ENCODE measurements at places on chromosomes 3 and 15.

GRCh38 chr3:41369838-41370237, 170.5 kb downstream of the CTNNB1 start:
- no peak for DNase-seq

- no peak for DNase-seq
Measured at GRCh38 chr3:8385848-8386620, 115.6 kb upstream of the LMCD1 start.

GRCh38 chr15:45234562-45235235, 17.3 kb upstream of the SLC28A2 start:
- no peak for DNase-seq

GRCh38 chr3:20125897-20126296, 60.1 kb downstream of the SGO1 start:
- peak; percentile 7 for DNase-seq

- DNase-seq: no peak
Measured at GRCh38 chr3:169337500-169338078, 325.9 kb downstream of the MECOM start.

DNA sequence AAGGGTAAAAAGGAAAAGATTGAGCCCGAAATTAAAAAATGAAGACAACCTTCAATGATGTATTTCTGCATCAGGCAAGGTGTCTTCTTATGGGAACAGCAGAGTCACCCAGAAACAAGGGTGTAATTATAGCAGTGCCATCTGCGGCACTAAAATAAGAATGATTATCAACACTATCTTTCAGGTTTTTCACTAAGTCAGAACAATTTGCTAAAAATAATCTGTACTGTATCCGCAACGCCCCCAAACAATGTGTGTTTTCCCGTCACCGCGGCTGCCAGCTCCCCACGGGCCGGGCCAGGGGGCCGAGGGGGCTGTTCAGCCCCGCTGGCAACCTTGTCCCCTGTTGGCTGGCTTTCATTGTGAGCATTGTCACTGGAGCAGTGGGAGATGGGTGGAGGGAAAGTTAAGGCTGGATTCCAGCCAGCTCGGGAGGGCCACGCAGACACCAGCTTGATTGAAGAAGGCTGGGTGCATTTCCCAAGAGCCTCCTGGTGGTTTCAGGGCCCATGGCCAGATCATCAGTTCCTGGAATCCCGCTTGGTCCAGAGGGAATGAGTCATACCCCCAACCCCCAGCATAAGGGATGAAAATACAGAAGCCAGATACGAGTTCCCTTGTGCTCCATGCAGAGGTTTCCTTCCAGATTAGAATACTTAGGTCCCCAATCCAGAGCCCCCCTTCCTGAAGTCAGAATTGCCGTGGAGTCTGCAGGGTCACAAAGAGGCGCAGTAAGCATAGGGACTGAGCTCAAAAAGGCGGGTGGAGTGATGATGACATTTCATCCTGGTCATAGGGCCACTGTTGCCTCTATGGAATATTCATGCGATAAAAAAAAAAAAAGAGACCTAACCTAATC, 90.2 kb upstream of the KLF13 start:
- no peak for DNase-seq

DNA sequence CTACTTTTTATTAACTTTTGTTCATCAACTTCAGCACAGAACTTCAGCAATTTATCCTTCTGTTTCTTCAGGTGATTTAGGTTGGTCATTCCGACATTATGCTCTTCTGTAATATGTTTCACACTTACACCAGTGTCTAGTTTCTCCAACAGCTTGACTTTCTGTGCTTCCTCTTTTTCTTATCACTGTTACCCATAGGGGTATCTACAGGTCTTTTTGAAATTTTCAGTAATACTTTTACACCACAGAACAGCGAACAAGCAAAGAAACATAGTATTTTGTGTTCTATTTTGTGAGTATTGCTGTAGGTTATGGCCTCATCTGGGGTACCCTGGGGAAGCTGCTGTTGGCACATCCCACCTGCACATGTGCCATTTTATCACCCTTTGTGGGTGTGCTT, 260.7 kb downstream of the NSUN3 start:
- no peak for DNase-seq

GRCh38 chr15:39578851-39579486, 1.9 kb upstream of the THBS1 start:
- DNase-seq: no peak

DNA sequence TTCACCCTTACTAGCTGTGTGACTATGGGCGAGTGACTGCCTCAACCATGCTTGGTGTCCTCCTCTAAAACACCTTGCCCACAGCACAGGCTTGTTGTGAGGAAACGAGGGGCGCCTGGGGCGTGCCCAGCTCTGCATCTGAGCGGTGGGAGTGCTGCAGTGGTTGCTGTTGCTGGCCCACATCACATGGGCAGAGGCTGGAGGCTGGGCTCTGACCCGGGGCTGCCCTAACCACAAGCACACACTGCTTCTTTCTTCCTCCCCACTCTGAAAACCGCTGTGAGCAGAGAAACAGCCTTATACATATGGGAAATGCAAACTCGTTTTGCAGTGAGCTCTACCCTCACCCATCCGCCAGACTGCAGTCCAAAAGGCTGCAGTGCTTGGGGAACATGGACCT, 74.8 kb upstream of the RPL32 start:
- DNase-seq: peak; percentile 60

GRCh38 chr3:53142986-53143385, 12.8 kb upstream of the RFT1 start:
- DNase-seq: no peak

GRCh38 chr3:78221796-78222195, 1181.9 kb downstream of the ROBO2 start:
- no peak for DNase-seq

DNA sequence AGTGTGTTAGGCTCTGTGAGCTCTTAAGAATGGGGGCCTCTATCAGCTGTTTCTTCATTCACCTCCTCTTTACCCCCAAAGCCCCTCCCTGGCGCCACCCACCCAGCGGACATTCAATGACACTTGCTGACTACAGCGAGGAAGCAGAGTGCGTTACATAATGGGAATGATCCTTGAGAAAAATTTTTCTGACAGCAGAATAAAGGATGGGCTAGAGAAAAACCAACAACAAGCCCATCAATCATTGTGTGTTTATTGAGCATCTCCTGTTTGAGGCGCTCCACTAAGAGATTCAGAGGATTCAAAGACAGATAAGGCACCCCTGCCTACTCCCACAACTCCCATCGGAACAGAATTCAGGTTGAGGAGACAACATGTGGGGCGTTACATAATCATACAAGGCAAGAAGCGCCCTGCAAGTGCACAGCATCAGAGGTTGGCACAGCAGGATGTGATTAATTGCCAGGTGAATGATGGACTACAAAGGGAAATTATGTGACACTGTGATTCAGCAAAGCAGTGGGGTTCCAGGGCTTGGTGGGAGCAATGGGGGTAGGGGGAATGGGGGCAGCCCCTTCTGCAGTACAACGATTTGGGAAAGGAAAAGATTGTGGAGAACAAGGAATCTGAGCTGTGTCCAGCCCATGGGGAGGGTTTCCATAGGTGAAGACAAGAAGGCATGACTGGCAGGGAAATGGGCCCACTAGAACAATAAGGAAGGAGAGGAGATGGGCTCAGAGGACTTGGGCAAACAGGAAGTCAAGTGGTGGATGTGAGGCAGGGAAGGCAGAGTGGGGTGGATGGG, 141.3 kb upstream of the ATP2B2 start:
- DNase-seq: no peak

DNA sequence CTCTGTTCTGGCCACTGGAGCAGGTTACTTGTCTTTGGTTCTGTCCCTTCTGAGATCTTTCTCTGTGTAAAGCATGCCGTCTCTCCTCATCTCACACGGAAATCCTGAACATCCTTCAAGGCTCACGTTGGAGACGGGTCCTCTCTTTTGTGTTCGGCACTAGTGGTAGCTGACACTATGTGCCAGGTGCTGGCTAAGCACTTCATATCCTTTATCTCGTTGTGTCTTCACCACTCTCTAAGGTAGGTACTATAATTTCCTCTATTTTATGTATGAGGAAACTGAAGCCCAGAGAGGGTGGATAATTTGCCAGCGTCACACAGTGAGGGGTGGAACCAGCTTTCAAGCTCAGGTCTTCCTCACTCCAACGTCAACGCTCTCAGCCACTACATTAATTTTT, 1.2 kb downstream of the IFT122 start:
- peak; percentile 38 for DNase-seq

DNA sequence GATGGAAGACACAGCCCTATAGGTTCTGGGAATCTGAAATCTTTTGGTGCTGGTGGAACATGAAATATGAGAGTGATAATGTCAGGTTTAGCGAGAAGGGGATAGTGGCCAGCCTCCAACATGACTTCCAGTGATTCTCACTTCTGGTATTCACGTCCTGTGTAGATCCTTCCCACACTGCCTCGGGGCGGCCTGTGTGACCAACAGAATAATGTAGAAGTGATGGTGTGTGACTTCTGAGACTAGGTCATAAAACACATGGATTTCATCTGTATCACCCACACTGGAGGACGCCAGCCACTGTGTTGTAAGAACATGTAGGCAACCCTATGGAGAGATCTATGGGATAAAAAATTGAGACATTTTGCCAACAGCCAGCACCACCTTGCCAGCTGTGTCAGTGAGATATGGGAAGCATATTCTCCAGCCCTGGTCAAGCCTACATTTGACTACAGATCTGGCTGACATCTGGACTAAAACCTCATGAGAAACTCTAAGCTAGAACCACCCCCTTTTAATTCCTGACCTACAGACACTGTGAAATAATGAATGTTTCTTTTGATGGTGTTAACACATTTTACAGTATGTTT, 25.5 kb upstream of the NUDT16 start:
- DNase-seq: no peak

DNA sequence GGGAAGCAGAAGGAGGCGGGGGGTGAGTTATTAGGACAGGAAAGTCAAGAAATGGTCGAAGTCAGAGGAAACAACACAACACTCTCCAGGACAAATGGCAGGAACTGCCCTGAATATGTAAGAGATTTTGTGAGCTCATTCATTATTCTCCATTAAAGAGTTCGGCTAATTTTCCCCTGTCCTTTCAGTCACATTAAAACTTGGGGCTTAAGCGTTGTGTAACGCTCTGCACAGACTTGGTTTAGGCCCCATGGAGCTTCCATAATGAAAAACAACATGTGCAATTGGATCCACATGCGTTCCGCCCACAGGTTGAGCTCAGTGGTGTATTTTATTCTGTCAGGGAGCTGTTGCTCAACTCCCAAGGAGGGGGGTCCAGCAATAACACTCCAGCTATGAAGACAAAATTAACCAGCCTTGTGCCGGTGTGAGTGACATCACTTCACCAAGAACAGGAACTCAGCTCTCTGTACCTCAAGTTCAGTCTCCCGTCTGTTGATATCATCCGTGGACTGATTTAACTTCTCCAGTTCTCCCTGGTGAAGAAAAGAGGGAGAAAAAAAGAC, 2.3 kb downstream of the SH3BP5 start:
- no peak for DNase-seq

- DNase-seq: no peak
Measured at GRCh38 chr3:178847190-178847589, 224.4 kb downstream of the ZMAT3 start.

- no peak for DNase-seq
Measured at GRCh38 chr3:128618398-128618726, 32.3 kb downstream of the RPN1 start.

GRCh38 chr3:126934031-126934531, 48.8 kb upstream of the PLXNA1 start:
- DNase-seq: no peak

DNA sequence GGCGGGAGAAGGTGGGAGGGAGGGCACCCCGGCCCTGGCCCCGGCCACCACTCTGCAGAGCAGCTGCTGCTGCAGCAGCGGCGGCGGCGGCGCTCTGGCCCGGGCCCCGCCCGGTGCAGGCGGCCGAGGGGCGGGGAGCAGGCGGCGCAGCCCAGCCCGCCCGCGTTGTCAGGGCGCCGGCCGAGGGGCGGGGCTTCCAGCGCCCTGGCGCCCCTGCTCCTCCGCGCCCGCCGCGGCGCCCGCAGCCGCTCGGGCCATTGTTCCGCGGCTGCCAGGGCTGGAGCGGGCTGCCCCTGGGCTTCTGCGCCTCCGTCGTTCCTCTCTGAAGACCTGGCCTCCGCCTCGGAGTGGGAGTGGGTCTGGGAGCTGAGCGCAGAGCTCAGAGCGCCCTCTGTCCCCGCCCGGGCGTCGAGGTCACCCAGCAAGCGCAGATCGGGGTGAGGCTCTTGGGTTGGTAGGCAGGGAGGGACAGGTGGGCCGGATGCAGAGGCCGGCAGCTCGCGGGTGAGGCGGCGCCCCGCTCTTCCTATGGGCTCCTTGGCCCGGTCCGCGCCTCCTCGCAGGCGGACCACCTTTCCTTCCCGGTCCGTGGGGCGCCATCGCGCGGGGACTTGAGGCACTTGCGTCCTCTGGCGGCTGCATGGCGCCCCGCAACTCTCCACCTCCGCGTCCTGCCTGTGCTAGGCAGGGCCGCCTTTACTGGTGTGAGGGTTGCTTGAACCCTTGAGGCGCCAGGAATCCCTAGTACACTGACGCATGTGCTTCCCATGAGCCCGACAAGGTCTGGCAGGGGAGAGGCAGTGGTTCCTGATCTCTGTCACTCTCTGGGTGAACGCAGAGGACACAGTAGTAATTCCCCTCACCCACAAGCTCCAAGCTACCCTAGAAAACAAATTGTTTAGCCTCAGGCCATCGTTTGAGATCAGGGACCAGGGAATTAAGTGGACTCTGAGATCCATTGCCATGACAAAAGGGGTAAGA, at the start of gene LPCAT4:
Gene LPCAT4, minus strand, starts transcription at position 96 of the 981 bp plus-strand sequence. CDS start 96 bp downstream, outside the sequence.
- DNase-seq: peak; percentile 91

DNA sequence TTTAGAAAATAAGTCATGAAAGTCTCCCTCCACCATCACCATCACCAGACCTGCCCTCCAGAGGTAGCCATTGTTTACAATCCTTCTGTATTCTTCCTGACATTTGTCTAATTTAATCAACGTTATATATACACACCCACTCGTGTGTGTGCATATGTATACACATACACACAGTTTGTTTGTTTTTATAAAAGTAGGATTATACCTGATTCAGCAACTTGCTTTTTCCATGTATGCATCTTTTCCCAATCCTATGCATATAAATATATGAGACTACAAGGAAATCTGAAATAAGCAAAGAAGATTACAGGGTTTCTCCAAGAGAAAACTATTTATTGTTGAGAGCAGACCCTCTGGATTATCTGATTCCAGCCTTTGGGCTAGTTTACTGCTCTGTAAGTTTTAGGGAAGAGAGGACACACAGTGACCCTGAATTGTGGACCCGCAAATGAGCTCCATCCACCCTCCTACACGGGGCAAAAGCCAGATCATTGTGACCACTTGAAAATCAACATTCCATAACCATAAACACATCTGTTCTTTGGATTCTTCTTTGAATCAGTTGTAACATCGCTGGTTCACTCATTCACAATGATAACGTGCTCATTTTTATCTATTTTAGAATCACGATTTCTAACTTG, 104.3 kb downstream of the CPN2 start:
- no peak for DNase-seq

- DNase-seq: no peak
Measured at GRCh38 chr15:94324835-94325767, 93.7 kb downstream of the MCTP2 start.

DNA sequence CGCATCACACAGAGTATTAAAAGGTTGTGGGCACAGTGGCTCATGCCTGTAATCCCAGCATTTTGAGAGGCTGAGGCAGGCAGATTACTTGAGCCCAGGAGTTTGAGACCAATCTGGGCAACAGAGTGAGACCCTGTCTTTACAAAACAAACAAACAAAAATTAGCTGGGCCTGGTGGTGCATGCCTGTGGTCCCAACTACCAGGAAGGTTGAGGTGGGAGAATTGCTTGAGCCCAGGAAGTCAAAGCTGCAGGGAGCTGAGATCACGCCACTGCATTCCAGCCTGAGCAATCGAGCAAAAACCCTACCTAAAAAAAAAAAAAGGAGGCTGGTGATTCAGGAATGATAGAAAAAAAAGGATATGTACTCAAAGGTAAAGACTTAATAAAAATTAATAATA, 28.2 kb upstream of the ST6GAL1 start:
- DNase-seq: no peak

Measured in CD4-positive, alpha-beta T cell treated with Interleukin-17A for 1 hour (primary cell).